ENCODE measurements at places on chromosomes 1 and 21.

- DNase-seq: peak; percentile 9
These were observed 933 bp downstream of the ANKRD34A start for GRCh38 chr1:145963265-145964019.

GRCh38 chr1:77459881-77460280, 178.1 kb downstream of the AK5 start:
- no peak for DNase-seq

DNA sequence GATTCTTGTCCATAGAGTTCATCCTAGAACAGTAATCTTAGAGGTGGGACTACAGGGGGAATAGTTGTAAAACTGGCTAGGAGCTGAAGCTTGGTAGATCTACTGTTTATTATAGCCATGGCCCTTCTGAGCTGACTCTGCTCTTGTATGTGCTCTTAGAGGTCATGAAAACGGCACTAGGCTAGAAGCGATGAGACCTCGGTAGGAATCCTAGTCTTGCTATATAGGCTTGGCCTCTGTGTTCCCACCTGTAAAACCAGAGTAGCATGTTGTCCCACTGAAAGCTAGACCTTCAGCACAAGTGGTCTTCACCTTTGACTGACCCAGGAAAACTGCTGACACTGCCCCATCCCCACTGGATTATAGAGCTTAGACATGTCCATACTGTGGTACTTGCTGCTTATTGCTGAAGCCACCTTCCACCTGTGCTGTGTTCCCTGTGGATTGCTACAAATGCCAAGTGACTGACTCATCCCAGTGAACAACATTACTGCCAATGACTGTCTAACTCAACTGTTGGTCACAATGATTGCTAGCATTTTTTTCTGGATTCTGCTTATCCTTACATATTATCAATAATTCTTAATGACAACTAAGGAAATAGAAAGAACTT, 23.0 kb upstream of the PIGC start:
- no peak for DNase-seq

GRCh38 chr1:35808450-35809113, 766 bp downstream of the AGO4 start:
- no peak for DNase-seq

- DNase-seq: no peak
These were observed 19.9 kb upstream of the ERICH3 start for GRCh38 chr1:74693473-74693872.

DNA sequence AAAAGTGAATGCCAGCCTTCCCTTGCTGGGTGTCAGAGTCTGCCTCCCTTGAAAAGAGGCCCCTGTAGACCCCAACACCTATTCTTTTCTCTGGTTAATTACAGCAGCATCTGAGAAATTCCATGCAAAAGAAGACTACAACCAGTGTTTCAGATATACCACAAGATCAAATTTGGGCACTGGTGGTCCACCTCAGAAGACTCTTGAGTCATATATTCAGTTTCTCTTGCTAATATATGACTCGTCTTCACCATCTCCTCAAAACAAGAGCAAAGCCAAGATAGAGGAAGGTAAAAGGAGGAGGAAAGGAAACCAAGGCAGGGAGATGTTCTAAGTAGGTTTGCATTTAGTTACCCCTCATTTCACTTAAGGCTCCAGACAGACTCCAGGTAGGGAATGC, 259.9 kb downstream of the ZNF648 start:
- no peak for DNase-seq

- no peak for DNase-seq
These were observed 15.1 kb upstream of the RPL5 start for GRCh38 chr1:92816732-92817131.

DNA sequence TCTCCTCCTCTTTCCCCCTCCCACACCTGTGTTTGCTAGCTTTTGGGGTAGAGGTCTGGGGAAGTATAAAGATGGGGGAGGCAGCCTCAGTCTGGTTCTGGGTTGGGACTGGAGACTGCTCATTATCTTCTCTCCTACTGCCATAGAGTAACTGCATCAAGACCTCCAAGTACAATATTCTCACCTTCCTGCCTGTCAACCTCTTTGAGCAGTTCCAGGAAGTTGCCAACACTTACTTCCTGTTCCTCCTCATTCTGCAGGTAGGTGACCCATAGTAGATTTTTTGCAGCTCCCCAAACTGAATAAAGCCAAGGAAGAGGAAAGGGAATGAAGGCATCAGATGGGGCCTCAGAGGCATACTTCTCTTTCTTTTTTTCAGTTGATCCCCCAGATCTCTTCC, 5.3 kb downstream of the ATP8B2 start:
- DNase-seq: no peak

DNA sequence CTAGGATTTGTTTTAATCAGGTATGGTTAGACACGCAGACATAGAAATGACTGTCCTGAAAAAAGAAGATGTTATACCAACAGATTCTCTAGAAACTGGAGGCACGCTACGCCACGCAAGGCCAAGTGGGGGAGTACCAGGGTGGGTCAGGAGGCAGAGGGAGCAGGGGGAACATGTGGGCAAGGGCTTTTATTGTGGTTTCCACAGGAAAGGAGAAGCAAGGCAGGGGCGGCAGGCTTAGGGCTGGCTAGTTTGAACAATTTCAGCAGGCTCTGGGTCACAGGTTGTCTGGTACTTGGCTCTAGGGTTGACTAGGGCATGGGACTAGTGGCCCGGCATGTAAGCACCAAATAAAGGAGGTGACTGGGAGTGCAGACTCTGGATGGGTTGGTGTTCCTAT, 7.2 kb downstream of the MTARC2 start:
- no peak for DNase-seq

GRCh38 chr1:79469139-79469538, 462.6 kb upstream of the ADGRL4 start:
- no peak for DNase-seq

Measured in DMS 273 treated with DMSO at 0.1 percent for 48 hours (cell line).